ENCODE measurements at places on chromosomes 5 and 9. TPM values are rescaled to one million over a fixed set of nuclear protein-coding genes. Genes with fewer than 3 reads are reported as not detected.
A peak's percentile ranks its signal among the peaks of the same experiment; 100 is the strongest.

- H3K27me3 ChIP-seq, result no peaks in the 10 kb centered on the region
- H3K4me1 ChIP-seq, result no peaks in the 10 kb centered on the region
- H3K27ac ChIP-seq, result peak overlapping the region; percentile 63
- no peaks in the 10 kb centered on the region for H3K36me3 ChIP-seq
Measured at GRCh38 chr5:172801179-172801671, 30.2 kb upstream of the DUSP1 start.

DNA sequence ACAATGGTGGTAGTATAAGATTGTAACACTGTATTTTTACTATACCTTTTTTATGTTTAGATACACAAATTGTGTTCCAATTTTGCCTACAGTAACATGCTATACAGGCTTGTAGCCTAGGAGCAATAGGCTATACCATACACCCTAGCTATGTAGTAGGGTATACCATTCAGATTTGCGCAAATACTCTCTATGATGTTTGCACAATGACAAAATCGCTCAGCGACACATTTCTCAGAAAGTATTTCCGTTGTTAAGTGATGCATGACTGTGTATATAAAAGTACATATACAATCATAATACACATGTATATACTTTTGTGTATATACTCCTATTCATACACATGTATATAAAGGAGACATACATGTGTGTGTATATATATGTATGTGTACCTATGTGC lies 34.8 kb downstream of the ENC1 start:
- no peaks in the 10 kb centered on the region for H3K36me3 ChIP-seq
- H3K27ac ChIP-seq, result no peak overlapping the region
- no peak overlapping the region for H3K4me3 ChIP-seq

- DNase-seq, result no peak
- H3K4me3 ChIP-seq, result no peak overlapping the region
- H3K27ac ChIP-seq, result no peak overlapping the region
- H3K36me3 ChIP-seq, result no peaks in the 10 kb centered on the region
Measured at GRCh38 chr9:70136632-70137031, 93.0 kb downstream of the MAMDC2 start.

Gene PCDHB13
- 1.00 TPM for total RNA-seq

Gene CDX1
- total RNA-seq, result not detected
